Activated naive CD8-positive, alpha-beta T cell treated with anti-CD3 and anti-CD28 coated beads, Interleukin-2, amount 50 U/mL, for 24 hours (primary cell): ENCODE measurements at places on chromosomes 4 and X.

DNA sequence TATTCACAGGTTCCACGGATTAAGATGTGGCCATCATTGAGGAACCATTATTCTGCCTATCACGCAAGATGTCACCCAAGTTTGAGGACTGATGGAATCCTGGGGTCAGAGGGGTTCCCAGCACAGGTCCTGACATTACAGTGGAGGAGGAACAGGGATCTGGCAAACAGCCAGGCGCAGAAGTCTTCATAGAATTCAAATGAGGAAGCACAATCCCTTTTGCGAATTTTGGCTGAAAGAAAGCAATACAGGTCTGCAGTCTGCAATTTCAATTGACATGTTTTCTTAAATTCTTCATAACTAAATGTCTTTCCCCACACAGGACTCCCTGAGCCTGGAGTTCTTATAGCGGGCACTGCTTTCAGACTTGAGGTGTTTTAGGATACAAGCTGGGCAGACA is 14.5 kb downstream of the DOCK11 start:
- no peak overlapping the region for H3K4me3 ChIP-seq
- peaks cover 15% of the 10 kb centered on the region for H3K36me3 ChIP-seq
- peaks cover 69% of the 10 kb centered on the region for H3K4me1 ChIP-seq
- H3K27ac ChIP-seq = peak overlapping the region; percentile 49

DNA sequence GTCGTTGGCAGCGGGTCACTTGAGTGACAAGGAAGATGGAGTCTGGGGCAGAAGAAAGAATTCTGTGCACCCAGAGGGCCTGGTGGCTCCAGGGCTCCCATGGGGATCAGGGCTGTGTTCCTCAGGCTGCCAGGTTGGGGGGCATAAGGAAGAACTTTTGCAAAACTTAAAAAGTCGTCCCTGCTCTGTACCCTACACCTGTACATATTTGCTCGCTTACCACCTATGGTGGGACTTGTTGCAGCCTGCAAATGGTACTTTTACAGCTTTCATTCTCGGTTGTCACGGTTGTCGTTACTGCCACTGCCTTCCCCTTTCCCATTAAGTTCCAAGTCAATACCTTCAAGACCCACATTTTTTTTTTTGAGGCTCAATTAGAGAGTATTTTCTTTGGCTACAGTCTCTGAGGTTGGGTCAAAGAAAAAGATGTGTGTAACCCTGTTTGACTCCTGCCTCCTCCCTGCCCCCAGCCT is 9.1 kb downstream of the ARX start:
- no peaks in the 10 kb centered on the region for H3K36me3 ChIP-seq
- H3K4me3 ChIP-seq = peak overlapping the region; percentile 43
- DNase-seq = no peak
- H3K27ac ChIP-seq = peak overlapping the region; percentile 27

DNA sequence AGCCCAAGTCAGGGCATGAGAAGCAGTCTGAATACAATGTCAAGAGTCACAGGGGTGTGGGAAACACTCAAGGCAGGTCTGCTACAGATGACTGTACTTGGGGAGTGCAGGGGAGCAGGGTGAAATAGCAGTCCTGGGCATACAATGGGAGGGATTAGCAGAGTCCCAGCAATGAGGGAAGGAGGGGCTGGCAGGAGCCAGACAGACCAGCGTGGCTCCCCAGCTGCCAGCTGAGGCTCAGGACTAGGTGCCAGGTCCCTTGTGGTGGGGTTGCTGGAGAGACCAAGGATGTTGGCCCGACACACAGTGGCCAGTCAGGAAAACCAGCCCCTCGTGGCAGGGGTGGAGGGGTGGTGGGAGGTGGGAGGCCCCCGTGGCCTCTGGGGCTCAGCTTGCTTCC is 86.6 kb downstream of the RTL5 start:
- H3K4me1 ChIP-seq = peaks cover 5% of the 10 kb centered on the region
- H3K27me3 ChIP-seq = no peaks in the 10 kb centered on the region
- DNase-seq = no peak
- H3K27ac ChIP-seq = no peak overlapping the region
- no peak overlapping the region for H3K4me3 ChIP-seq

- no peak overlapping the region for H3K4me3 ChIP-seq
- H3K27ac ChIP-seq = no peak overlapping the region
- DNase-seq = no peak
- H3K4me1 ChIP-seq = no peaks in the 10 kb centered on the region
Measured at GRCh38 chr4:20480165-20480947, 219.9 kb upstream of the PACRGL start.

DNA sequence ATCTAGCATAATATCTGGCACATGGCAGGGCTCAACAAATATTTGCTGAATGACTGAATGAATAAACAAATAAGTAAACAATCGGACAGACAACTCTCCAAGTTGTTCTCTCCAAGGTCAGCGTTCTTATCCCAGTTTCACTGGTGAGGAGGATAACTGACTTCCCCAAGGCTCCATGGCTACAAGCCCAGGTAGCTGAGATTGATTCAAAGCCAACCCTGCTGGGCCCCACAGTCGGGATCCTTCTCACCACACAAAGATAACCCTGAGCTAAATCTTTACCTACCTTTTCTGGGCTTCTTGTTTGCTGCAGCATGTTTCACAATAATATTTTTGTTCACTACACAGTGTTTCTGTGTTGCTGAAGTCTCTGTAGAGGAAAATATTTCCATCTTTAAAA is 54.9 kb downstream of the USP46 start:
- H3K4me1 ChIP-seq = no peaks in the 10 kb centered on the region
- H3K27ac ChIP-seq = no peak overlapping the region
- H3K36me3 ChIP-seq = peaks cover 6% of the 10 kb centered on the region
- no peak overlapping the region for H3K4me3 ChIP-seq
- H3K27me3 ChIP-seq = no peaks in the 10 kb centered on the region

- no peak for DNase-seq
- no peak overlapping the region for H3K27ac ChIP-seq
- H3K36me3 ChIP-seq = no peaks in the 10 kb centered on the region
Measured at GRCh38 chr4:185437809-185438208, 12.0 kb upstream of the UFSP2 start.

- peaks cover 3% of the 10 kb centered on the region for H3K4me1 ChIP-seq
- no peaks in the 10 kb centered on the region for H3K36me3 ChIP-seq
- no peaks in the 10 kb centered on the region for H3K27me3 ChIP-seq
- H3K27ac ChIP-seq = no peak overlapping the region
Measured at GRCh38 chrX:136272325-136272724, 21.1 kb upstream of the MAP7D3 start.

DNA sequence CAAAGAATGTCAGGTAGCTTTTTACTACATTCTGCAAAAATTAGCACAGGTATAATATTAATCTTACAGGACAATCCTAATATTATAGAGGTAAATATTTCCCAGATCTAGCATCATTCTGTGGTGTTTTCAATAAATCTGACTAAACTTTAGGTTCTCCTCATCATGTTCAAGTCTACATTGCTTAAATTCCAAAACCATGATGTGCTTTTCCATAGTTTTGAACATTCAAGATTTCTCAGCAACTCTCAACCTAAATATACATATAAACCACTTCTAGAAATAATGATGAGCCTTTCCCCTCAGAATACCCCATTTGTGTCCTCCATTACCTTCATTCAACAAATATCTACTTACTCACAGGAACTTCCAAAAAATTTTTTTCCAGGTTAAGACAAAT is 23.1 kb downstream of the EIF4E start:
- H3K4me3 ChIP-seq = no peak overlapping the region
- no peak for DNase-seq
- no peaks in the 10 kb centered on the region for H3K27me3 ChIP-seq
- H3K36me3 ChIP-seq = peaks cover 47% of the 10 kb centered on the region
- peak overlapping the region; percentile 19 for H3K27ac ChIP-seq

DNA sequence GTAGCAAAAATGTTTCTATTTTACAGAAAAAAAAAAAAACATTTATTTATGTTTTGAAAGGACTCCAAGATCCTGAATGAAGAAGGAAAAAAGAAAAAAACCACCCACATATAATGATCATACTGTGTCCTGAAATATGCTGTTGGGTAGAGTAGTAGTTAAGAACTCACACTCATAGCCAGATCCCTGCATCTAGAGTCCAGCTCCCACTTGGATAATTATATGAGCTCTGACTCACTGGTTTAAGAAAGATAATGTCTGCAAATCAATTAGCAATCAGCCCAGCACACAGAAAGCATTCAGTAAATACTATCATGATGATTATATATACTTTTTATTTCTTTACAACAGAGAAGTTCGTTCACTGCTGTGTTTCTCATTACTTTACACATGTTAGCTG is 46.7 kb upstream of the MXRA5 start:
- H3K4me3 ChIP-seq = no peak overlapping the region
- H3K36me3 ChIP-seq = no peaks in the 10 kb centered on the region
- no peak for DNase-seq
- no peak overlapping the region for H3K27ac ChIP-seq

DNA sequence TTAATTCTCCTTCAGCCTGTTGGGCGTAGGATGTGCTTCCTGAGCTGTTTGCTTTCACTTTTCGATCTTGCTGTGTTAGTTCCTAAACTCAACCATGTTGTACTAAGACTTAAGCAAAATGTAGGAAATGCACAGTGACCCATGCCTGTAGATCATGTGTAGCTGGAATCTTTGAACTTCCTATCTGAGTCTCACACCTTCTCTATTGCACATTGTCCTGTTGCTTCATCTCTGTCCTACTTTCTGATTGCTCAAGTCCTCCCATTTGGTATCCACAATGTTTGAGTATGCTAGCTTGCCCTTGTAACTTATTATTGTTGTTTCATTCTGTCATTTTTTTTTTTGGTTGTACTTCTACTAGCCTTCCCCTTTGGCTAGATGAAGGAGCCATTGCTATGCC is 239.6 kb downstream of the PPP1R2C start:
- no peak for DNase-seq
- no peak overlapping the region for H3K4me3 ChIP-seq
- no peaks in the 10 kb centered on the region for H3K27me3 ChIP-seq
- no peak overlapping the region for H3K27ac ChIP-seq
- H3K36me3 ChIP-seq = no peaks in the 10 kb centered on the region
- peaks cover 9% of the 10 kb centered on the region for H3K4me1 ChIP-seq

- no peaks in the 10 kb centered on the region for H3K27me3 ChIP-seq
- no peak overlapping the region for H3K27ac ChIP-seq
Measured at GRCh38 chrX:78624426-78624825, 34.7 kb downstream of the RTL3 start.

DNA sequence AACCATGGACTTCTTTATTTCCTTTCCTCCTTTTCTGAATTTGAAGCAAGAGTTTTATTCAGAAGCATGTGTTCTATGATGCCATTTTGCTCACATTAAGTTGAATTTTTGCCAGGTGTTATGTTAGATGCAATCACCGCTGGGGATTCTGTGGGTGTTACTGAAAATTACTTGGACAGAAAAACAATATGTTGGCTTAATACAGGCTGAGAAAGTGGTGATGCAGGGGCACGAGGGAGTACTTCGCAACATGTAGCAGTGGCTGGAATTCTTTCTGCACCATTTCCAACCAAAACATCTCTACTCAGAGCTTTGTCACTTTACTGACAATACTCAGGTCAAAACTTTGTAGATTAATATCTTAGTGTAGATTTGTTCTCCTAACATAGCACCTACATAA is 109.2 kb upstream of the PCDH18 start:
- no peak for DNase-seq
- no peaks in the 10 kb centered on the region for H3K36me3 ChIP-seq
- no peaks in the 10 kb centered on the region for H3K4me1 ChIP-seq
- H3K4me3 ChIP-seq = no peak overlapping the region
- H3K27me3 ChIP-seq = no peaks in the 10 kb centered on the region

- peaks cover 61% of the 10 kb centered on the region for H3K27me3 ChIP-seq
- no peak overlapping the region for H3K27ac ChIP-seq
- H3K36me3 ChIP-seq = no peaks in the 10 kb centered on the region
Measured at GRCh38 chr4:169269916-169270809, 593 bp downstream of the SH3RF1 start.

DNA sequence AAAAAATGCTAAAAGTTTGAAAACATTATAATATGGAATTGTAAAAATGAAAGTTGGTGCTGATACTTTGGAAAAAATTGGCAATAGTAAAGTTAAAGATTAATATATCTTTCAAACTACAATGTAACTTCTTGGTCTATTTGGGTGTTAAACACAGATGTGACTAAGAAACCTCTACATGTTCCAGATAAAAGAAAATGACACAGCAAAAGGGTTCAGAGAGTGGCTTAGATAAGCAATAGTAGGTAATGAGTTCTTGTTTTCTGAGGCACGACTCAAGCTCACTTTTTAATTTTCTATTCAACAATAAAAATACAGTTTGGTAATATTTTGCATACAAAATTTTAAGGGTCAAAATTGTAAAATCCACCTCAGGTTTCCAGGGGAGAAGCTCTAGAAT is 292.7 kb downstream of the GALNTL6 start:
- no peak overlapping the region for H3K27ac ChIP-seq
- no peaks in the 10 kb centered on the region for H3K27me3 ChIP-seq
- H3K4me3 ChIP-seq = no peak overlapping the region
- H3K4me1 ChIP-seq = no peaks in the 10 kb centered on the region
- no peaks in the 10 kb centered on the region for H3K36me3 ChIP-seq

GRCh38 chrX:108537005-108537404 is 97.4 kb downstream of the COL4A5 start:
- no peak overlapping the region for H3K27ac ChIP-seq
- DNase-seq = no peak
- no peak overlapping the region for H3K4me3 ChIP-seq

- peaks cover 7% of the 10 kb centered on the region for H3K4me1 ChIP-seq
- H3K27ac ChIP-seq = no peak overlapping the region
- H3K36me3 ChIP-seq = peaks cover 21% of the 10 kb centered on the region
- DNase-seq = no peak
- no peak overlapping the region for H3K4me3 ChIP-seq
Measured at GRCh38 chrX:47229427-47229826, 3.4 kb upstream of the USP11 start.

DNA sequence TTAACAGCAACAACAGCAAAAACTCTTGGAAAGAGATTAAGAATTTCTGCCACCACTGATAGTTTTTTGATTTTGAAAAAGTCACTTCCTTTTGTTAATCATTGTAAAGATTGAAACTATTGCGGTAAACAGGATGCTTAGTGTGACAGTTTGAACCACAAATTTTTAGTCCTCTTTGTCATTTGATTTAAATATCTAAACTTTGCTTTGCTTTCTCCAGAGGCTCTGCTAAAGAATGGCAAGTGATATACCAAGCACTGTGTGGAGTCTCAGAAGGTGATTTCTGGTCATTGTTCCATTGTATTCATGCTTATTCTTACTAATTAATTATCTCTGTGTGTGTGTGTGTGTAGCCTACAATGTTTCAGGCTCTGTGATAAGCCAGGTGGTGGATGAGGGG is 155.6 kb downstream of the BMPR1B start:
- peaks cover 6% of the 10 kb centered on the region for H3K4me1 ChIP-seq
- DNase-seq = no peak
- H3K36me3 ChIP-seq = no peaks in the 10 kb centered on the region
- no peak overlapping the region for H3K27ac ChIP-seq

DNA sequence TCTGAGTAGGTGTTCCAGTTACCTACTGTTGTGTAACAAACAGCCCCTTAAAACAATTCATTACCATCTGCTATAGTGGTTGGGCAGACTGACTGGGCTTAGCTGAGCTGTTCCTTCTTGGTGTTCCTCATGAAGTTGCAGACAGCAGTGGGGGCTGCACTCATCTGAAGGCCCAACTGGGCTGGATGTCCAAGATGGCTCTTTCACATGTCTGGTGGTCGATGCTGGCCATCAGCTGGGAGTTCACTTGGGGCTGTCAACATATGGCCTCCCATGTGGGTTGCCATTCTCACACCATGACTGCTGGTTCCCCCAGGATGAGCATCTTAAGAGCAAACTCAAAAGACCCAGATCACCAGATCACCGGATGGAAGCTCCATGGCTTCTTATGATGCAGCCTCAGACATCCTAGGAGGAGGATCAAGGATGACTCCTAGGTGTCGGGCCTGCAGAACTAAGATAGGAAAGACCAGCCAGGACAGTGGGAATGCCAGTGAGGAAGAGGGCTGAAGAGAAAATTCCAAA is 34.3 kb upstream of the PPP2R2C start:
- H3K27ac ChIP-seq = no peak overlapping the region
- H3K4me3 ChIP-seq = no peak overlapping the region
- H3K36me3 ChIP-seq = peaks cover 3% of the 10 kb centered on the region
- H3K4me1 ChIP-seq = no peaks in the 10 kb centered on the region
- no peak for DNase-seq
